ENCODE measurements at places on chromosomes 1 and 21.

GRCh38 chr1:168469690-168470089 is 74.1 kb downstream of the XCL2 start:
- no peak for DNase-seq

GRCh38 chr21:25581582-25581981 is 25.7 kb downstream of the MRPL39 start:
- DNase-seq: no peak

GRCh38 chr1:85025940-85026339 is 22.4 kb downstream of the MCOLN3 start:
- no peak for DNase-seq

- no peak for DNase-seq
These were observed at the start of gene IFI16 for GRCh38 chr1:159009704-159010361. Gene IFI16, plus strand, starts transcription at chr1:159009907. Its CDS starts 4,774 bp downstream, at chr1:159014681.

DNA sequence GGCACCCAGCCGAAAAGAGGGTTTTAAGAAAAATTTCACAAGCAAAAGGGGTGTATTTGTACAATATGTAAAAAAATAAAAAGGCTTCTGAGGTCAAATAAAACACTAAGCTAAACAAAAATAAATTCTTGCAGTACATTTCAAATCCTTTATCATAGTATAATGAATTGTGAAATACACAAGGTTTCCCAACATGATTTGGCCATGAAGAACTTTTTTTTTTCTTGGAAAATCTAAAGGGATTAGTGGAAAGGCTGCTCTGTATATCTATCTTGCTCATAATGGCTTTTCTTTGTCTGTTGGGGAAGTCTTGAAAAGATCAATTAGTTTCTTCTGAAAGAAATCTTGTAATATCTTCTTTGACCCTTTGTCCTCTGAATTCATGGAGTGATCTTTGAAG is 593.4 kb downstream of the PLPP3 start:
- DNase-seq: no peak

All from stimulated activated CD4-positive, alpha-beta T cell treated with anti-CD3 and anti-CD28 coated beads, Interleukin-12 subunit alpha, Interleukin-12 subunit beta, amount 100 ng/mL, for 4 hours (primary cell).